ENCODE measurements at places on chromosomes 4 and X.

DNA sequence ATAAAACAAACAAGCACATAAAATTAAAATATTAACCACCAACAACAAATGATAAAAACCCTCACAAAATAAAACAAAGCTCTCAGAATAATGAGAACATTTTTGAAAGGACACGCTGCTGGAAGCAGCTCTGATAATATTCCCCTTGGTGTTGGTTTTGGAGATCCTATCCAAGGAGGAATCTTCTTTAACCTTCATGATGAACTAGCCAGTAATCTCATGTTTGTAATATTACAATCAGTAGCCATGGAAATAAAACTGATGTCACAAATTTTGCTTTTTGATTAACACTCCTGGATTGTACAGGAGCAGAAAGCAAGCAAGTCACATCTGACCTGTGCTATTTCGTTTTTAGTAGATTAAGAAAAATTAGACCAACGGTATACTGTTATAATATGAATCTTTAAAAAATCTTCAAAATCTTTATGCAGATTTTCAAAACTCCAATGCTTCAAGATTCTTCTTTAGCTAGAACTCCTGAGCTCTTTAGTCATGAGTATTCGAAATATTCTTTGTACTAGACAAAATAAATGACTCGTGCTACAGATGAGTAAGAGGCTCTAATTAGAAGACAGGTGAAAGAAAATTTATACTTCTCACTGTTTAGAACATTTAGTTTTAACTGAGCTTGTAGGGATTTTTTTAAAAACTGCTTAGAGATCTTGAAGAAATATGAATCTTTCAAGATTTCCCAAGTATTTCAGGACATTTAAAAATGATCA is 154.1 kb downstream of the RASL11B start:
- no peak for DNase-seq

DNA sequence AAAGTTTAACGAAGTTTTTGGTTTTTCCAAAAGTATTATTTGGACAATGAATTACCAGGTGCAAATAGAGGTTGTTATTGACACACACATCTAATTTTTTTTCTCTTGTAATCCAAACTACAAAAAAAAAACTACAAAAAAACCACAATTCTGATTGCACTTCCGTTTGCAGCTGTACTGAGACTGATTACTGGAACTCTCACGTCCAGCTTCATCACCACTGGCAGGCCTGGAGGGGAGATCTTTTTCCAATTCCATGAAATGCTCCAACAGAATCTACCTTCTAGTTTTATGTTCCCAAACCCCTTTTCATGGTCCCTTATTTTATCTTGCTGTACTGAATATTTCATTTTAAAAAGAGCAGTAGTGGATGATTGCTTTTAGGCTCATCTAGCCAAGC is 1118.3 kb downstream of the C4orf33 start:
- no peak for DNase-seq

DNA sequence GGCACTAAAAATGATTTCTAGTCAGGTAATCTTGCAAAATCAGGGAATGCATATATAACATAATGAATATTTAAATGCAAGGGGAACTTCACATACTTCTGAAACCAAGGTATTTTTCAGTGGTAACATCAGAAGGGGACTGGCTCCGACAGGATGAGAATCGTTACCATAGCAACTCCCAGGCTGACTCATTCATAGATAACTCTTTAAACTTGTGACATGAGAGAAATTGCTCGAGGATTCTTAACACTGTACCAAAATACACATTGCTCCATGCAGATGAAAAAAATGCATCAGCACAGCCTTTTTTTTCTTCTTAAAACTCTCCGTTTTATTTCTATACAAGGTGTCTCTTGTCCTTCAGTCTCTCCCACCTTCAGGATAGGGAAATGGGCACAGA is 114.3 kb downstream of the GABRB1 start:
- no peak for DNase-seq

DNA sequence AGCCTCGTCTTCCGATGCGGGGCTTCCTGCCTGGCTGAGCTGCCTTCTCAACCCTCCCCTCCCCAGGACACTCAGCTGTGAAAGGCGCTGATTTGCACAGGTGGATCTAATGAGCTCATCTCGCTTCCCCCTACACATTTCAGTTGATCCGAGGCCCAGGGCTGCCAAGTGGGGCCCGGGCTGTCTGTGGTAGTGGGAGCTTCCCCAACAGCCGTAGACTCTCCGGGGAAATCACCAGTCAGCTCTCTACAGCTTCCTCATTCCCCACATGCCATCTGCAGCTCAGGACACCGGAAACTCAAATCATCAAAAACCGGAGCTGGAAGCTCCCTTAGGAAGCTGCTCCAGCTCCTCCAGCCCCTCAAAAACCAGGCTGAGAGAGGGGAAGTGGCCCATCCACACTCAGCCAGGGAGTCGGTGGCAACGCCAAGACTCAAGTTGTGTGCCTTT is 56.2 kb downstream of the SMIM20 start:
- no peak for DNase-seq

GRCh38 chr4:107187091-107187490 is 151.0 kb upstream of the DKK2 start:
- no peak for DNase-seq

- no peak for DNase-seq
Observed at GRCh38 chr4:113835005-113835404, 73.5 kb upstream of the CAMK2D start.

- no peak for DNase-seq
Observed at GRCh38 chr4:4308800-4309441, 18.9 kb downstream of the ZBTB49 start.

- DNase-seq, result no peak
Observed at GRCh38 chr4:124321364-124321763, 391.2 kb downstream of the ANKRD50 start.

DNA sequence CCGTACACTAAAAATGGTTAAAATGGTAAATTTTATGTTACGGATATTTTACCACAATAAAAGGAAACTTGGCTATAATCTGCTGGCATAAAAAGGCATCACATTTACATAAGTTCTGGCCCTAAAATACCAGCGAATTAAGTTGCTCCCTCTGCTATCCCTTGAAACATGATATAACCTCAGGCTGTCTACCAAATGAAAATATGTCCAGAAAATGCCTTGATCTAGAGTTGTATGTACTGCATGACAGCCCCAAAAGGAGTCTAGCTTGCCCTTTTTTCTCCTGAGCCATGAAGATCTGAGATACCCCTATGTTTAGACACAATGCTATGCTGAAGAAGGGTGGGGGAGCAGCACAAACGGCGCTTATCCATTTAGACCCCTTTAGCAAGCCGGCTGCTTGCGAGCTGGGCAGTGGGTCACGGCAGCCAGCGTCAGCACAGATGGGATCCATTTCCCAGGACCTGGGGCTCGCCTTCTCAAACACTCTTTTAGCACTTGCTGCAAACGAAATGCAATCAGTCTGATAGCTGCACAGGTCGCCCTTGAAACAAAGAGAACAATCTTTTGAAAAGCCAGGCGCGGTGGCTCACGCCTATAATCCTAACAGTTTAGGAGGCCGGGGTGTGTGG is 77.0 kb downstream of the AFAP1 start:
- DNase-seq, result no peak

DNA sequence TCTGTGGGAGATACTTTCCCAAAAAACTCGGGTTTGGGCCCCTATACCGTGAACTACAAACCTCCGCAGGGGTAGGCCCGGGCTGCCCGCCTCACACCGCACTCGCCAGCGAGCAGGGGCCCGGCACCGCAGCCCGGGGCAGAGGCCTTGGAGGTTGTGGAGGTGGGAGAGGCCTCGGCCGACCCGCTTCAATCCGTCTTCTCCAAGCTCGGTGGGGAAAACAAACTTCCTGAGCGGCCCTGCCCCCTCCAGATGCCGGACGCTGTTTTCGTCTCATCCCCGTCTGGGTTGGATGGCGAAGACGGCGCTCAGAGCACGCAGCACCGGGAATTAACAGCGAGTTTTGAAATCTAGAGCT is 442 bp upstream of the MCUB start:
- no peak for DNase-seq

DNA sequence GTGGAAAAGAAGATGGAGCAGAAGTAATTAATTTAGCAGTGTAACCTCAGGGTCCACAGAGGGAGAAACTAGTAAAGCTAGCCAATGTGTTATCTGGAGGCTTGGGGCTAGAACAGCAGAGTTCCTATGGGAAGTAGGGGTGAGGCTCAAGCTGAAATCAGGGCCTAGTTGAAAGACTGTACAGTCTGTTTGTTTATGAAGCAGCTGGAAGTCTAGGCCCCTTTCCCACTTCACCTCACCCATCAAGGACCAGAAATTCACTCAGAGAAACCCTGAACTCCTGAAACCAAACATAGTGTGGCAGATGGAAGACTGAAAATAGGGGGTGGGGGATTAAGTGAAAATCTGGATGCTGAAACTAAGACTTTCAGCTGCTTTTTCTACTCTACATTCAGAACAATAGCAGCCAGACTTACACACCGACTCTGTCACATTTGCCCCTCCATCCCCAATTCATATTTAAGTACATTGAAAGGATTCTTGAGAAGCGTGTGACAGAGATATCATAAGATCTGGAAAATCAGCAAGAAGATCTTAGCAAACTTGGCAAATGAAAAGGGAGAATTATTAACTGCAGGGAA is 32.6 kb upstream of the FAM241A start:
- DNase-seq, result no peak

- DNase-seq, result no peak
Observed at GRCh38 chr4:115803825-115804224, 690.4 kb upstream of the NDST4 start.

DNA sequence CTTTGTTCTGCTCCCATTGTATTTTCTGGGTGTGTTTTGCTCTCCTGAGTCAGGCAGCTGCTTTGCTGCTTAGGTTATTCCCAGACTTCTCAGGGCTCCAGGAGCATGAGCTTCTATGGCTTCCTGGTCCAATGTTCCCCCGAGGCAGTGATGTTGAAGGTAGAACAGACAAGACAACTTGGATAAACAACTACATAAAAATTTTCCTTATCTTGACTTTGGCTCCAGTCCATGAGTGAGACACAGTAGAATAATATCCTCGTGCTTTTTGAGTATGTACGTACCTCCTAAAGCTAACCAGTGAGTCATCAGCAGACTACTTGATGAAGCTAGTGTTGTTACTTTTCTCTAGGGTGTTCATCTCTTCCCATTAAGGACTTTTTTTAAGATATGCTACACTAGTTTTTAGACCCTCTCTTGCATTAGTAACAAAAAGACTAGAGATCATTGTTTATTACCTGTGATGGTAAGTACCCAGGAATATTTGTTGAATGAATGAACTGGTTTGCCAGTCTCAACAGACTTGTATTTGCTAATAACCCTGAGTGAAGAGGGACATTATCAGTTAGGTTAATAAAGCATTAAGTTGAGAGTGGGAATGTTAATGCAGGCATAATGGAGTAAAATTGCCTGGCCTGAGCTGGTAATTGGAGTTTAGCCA is 131.9 kb downstream of the FHIP1A start:
- DNase-seq, result peak; percentile 92

GRCh38 chr4:153705743-153706468 is 21.8 kb downstream of the TLR2 start:
- no peak for DNase-seq

GRCh38 chr4:38132843-38133662 is 172.9 kb downstream of the PTTG2 start:
- no peak for DNase-seq

Data from RWPE2 (cell line).